ENCODE measurements at places on chromosomes 4 and X.

DNA sequence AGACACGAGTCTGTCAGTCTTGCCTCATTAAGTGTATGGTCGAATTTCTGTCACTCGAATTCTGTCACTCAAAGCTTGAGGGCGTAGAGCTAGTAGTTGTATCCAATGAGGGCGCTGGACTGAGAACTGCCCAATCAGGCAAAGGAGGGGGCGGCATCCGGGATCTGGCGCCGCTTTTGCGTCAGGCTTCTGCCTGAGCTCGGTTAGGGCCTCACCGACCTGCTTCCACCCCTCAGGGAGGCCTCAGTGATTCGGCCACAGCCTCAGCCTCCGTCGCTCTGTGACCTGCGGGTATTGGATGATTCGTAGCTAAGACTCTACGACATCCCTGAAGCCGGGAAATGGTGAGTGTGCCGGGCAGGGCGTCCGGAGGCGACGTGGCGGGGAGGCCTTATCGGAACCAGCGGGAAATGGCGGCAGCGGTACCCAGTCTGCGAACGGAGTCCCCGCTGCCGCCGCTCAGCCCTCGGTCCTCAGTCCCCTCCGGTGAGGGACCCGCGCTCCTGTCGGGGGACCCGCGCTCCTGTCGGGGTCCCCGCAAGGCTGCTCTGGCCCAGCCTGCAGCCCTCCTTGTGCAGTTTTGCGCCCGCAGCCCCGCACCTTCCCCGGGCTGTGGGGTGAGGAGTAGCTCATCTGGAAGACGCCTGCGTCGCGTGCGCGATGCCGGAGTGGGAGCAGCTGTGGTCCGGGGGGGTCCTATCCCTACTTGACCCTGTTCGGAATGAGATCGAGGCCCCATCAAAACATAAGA lies 88.3 kb downstream of the ZNF718 start:
- no peak for DNase-seq

DNA sequence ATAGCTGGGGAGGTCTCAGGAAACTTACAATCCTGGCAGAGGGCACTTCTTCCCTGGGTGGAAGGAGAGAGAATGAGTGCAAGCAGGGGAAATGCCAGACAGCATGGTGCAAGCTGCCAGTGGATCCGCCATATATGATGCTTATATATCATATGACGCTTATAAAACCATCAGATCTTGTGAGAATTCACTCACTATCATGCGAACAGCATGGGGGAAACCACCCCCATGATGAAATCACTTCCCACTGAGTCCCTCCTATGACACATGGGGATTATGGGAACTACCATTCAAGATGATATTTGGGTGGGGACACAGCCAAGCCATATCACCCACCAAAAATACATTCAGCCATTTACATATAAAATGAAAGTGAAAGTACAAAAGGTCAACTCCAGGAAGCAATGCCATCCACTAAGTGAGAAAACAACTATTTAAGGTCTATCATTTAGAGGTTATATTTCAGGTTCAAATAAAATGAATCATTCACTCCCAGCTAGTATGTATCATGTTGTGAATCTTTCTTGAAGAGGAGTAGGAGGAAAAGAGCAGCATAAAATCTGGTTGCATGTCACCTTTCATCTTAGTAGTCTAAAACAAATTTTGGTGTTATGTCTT lies 20.3 kb upstream of the DYNLT3 start:
- DNase-seq, result no peak

- DNase-seq, result no peak
Measured at GRCh38 chr4:186760576-186760975, 36.9 kb upstream of the FAT1 start.

- no peak for DNase-seq
Measured at GRCh38 chrX:17842769-17843525, 18.2 kb downstream of the RAI2 start.

- DNase-seq, result no peak
Measured at GRCh38 chr4:52551487-52551886, 107.6 kb downstream of the USP46 start.

- DNase-seq, result no peak
Measured at GRCh38 chr4:183409934-183410333, 34.5 kb upstream of the CDKN2AIP start.

DNA sequence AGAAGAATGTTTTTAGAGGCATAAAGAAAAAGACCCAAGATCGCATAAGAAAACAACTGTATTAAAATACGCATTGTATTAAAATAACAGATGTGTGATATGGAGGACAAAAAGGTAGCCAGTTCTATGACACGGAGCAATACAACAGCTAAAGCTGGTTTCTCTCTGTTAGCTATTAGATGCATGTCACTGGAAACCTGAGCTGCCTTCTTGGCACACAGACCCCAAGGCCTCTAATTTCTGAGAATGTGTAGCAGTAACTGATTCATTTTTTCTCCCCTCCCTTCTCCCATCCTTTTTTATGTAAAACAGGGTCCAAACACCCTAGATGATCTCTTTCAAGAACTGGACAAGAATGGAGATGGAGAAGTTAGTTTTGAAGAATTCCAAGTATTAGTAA lies 4.1 kb downstream of the S100G start:
- no peak for DNase-seq

- no peak for DNase-seq
Measured at GRCh38 chrX:69032601-69033000, 132.7 kb downstream of the PJA1 start.

DNA sequence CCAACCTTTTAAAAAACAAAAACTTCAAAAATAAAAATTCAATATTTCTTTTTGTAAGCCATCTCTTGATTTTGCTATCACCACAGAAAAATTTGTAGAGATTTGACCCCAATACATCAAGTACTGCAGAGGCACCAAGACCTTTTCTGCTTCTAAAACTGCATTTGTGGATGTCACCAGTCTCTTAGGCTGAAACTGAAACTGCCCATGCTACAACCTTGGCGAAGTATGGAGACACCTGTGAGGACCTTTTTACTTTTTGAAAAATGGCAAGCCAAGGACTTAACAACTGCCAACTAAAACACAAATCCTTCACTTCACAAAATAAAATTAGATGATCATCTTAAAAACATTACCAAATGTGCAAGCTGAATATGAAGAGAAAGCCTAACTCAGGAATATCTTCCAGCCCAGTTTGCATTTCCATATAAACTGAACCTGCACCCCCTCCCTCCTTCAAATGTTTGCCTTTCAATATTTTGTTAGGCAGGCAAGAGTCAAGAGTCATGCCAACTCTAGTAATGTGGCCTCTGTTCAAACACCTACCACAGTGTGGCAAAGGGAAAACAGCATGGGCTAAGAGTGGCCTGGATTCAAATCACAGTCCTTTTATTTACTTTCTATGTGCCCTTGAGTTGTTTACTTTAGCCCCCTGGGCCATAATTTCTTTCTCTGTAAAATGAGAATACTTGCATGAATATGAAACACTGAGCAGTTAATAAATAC lies 389.4 kb downstream of the OPHN1 start:
- no peak for DNase-seq

DNA sequence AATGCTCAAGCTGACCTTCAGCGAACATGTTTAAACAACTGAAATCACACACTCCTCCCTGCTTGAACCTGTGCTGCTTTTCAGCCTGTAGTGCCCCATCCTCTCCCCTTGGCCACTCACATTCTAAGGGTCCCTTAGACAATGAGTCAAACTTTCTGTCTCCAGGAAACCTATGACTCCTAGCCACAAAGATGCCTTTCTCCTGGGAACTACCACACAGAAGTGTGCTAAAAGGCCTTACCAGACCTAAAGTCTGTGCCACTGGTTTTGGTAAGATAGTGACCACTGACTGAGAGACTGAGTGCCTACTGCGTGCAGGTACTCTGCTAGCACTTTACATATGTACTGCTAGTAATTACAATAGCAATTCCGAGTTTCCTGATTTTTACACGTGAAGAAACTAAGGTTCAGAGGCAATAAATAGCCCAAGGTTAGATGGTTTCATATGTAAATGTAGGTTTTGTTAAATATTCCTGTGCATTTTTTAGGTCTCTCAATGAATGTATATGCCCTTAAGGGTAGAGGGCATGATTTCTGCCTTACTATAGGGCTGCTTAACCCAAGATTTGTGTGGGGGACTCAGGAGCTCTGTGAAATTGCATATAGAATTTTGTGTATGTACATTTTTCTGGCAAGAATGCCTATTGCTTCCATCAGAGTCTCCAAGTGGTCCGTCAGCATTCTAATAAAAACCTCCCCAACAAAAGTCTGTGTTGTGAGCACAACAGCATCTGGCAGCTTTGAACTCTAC lies 71.1 kb downstream of the NSG1 start:
- DNase-seq, result no peak

DNA sequence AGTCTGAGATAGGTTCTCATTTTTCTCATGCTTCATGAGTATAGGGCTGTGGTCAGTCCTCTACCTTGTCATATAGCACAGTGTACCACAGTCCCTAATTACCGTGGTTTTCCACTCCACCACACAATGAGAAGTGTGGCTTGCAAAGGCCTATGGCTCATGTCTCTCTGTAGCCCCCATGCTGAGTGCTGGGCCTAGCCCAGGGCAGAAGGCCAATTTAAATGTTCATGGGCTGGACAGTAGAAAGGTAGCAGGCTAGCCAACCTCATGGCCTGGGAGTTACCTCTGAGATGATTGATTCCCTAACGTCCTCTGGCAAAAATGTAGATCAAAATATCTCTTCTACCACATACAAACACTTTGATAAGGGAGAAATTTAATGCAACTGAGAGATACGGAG lies 222.5 kb downstream of the AFF2 start:
- no peak for DNase-seq

- no peak for DNase-seq
Measured at GRCh38 chr4:106985830-106986229, 50.3 kb downstream of the DKK2 start.

DNA sequence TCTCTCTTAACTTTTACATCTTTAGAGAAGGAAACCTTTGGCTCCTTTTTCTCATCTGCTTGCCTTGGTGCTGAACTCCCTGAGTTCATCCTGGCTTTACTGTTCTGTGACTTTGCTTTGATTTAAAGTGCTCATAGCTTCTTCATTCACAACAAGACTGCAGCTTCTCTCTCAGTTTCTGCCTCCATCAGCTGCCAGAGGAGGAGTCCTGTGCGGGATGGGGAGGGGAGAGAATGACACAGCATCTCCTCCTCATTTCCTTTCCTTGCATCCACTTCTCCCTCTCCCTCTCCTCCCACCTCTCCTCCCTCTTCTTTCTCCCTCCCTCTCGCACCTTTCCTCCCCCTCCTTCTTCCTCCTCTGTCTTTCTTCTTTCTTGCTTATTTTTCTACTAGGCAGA lies 42.0 kb downstream of the CBLL2 start:
- DNase-seq, result no peak

- DNase-seq, result no peak
Measured at GRCh38 chr4:100988876-100989275, 358.4 kb downstream of the PPP3CA start.

DNA sequence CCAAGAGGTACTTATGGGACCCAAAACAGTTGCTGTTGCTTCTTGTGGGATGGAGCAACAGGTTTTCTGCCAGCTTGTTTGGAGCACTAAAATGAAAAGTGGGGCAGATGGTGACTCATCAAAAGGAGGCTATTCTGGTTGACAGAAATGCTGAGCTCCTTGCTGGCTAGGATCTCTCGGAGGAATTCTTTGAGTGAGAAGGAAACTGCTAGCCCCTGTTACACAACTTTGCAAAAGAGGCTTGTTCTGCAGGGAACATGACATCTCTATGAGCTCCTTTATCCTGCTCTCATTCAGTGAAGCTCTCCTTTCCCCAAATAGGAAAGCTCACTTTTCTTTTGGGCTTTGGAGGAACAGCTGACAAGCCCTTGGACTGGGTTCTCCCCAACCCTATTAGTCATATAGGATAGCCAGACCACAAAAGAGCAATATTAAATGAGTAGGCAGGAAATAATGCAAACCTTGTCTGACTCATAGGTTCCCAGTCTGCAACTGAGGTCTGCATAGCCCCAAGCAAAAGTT lies 108.3 kb downstream of the CDS1 start:
- no peak for DNase-seq

GRCh38 chrX:40449956-40450706 lies 130.6 kb upstream of the ATP6AP2 start:
- no peak for DNase-seq

DNA sequence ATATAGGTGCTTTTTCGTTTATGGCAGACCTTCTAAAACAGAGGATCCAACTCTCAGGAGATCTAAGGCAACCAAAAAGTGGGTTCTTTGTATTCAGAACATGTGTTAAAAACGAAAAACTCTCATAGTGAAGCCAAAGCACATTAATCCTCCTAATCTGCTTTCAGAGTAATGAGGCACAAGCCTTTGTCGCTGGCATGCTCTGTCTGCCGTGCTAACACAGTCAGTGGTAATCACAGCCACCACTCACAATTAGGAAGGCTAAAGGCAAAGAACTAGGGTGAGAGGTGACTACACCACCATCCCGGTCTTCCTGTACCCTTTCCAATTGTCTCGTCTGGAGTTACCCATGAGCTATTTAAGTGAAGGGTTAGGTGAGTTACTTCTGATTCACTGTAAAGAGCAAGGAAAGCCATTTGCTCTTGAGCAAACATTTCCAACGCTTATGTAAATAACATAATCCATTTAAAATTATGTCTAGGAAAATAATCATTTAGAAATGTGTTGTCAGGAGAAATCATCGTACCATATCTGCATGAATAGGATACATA lies 40.7 kb downstream of the NPY2R start:
- no peak for DNase-seq

DNA sequence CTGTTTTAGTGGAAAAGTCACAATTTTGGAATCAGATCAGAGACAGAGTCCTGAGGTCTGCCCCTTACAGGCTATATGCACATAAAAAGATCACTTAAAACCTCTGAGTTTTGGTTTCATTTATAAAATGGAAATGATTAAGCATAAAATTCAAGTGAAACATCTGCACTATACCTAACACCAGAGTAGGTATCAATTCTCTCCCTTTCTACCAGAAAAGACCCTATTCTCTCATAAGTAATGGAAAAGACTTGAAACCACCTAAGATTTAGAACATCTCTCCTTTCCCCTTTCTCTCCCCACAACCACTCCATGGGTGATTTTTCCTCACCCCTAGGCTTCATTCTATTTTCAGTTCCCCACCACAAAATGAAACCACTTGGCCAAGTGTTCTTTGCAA lies 907 bp downstream of the LHFPL1 start:
- no peak for DNase-seq

- DNase-seq, result no peak
Measured at GRCh38 chr4:158163941-158164767, 8.7 kb downstream of the GASK1B start.

GRCh38 chrX:71997320-71997719 lies 86.7 kb downstream of the NHSL2 start:
- no peak for DNase-seq

- no peak for DNase-seq
Measured at GRCh38 chrX:2690856-2691542, at the start of gene CD99. TSS of gene CD99 (plus strand) at chrX:2691295. CDS start at chrX:2691361, 66 bp downstream.

DNA sequence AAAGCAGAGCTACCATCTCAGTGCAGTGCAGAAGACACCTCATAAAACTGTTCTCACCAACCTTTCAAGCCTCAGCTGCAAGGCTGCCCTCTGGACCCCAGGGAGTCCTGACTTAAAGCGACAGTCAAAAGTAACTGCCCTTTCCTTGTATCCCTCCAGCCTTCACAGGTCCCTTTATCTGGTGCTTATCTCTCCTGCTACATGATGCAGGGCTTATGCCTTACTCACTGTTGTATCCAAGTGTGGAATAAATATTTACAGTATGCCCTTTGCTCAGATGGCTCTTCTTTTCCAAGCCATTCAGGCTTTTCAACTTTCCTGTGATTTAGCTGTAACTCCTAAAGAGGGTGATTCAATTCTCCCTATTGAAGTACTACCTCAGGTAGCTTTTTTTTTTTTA lies 92.6 kb downstream of the KDR start:
- DNase-seq, result no peak
